ENCODE measurements at places on chromosomes 16 and 17.
A peak's percentile ranks its signal among the peaks of the same experiment; 100 is the strongest.

DNA sequence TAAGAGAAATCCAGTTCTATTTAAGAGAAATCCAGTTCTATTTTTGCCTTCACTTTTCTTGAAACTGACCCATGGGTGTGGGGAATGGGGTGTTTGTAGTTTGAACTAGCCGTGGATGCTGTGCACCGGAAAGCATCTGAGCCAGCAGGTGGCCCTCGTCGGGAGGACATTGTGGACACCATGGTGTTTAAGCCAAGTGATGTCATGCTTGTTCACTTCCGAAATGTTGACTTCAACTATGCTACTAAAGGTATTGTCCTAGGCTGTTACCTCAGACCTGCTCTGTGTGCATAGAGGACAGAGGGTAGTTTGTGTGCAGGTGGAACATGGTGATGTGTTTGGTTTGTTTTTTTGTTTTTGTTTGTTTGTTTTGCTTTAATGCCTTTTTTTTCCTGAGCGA, 3.3 kb downstream of the ATXN2L start:
- DNase-seq = no peak

- DNase-seq = no peak
Observed at GRCh38 chr16:86432691-86433090, 77.6 kb upstream of the FOXF1 start.

GRCh38 chr17:8117980-8118768, at the start of gene ALOXE3:
TSS of gene ALOXE3 (minus strand) at chr17:8118514. CDS start at chr17:8117990, 524 bp downstream.
- no peak for DNase-seq

GRCh38 chr16:90048347-90048722, 28.8 kb downstream of the PRDM7 start:
- no peak for DNase-seq

DNA sequence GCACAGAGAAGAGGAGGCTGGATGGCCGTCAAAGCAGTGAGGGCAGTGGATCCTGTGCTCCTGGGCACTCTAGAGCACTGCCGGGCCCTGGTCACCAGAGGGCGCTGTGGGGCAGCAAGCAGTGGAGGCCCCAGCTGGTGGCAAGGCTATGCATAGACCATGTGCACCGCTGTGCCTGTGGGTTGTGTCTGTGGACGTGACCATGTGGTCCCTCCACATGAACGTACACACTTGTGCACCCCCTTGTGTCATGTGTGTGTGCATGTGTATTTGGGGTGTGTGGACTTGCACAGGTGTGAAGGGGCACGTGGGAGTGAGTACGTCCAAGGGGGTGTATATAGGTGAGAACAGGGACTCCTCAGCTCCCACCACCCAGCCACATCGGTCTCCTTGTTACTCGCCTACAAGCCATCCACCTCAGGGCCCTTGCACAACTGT, 4.4 kb upstream of the MAP2K3 start:
- peak; percentile 72 for DNase-seq
